Activated CD4-positive, alpha-beta T cell treated with anti-CD3 and anti-CD28 coated beads, Interleukin-2, amount 50 U/mL, for 4 hours (primary cell): ENCODE measurements at places on chromosomes 5 and 9.

DNA sequence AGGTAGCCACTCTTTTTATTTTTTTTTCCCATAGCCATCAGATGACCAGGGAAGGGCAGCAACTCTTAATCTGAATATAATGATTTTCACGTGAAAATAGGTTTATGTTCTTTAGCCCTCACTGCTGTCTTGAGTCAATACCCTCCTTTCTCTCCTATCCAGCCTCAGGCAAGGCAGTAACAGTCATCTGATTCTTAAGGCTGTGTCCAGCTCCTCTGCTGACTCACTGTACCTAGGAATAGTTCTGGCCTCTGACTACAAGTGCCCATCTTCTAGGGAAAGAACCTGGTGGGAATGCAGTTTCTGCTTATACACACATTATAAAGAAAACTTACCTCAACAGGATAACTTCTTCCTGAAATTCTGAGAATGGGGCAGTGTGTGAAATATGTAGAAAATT, 30.7 kb downstream of the DHX29 start:
- DNase-seq, result no peak

DNA sequence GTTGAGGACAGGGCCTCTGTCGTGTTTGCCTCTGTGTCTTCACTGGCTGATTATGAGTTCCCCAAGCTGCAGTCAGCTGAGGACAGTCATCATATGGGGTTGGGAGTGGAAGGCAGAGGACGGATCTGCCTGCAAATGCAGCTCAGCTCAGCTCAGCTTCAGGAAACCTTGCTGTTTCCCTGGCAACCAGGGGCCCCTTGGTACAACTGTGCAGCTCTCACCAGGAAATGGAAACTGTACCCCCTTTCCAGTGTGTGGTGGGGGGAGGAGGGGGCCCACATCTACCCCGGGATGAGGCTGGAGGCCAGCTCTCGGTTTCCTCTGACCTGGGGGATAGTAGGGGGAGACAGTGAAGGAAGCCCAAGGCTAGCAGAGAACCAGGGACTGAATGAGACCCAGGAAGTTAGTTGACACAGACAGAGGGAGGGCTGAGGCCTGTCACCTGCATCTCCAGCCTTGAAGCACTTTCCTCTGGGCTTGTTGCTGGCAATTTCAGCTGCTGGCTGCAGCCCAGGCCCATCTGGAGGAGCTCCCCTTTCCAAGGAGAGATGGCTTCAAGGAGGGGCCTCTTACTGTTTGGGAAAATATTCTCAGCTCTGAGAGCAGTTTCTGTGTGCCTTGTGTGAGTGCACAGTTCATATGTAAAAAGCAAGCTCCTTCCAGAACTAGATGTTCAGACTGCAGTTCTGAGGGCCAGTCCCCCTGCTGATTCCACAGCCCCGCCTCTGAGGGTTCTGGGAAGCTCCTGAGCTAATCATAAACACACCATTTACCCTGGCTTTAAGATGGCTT, 6.9 kb downstream of the ANXA6 start:
- peak; percentile 42 for DNase-seq

DNA sequence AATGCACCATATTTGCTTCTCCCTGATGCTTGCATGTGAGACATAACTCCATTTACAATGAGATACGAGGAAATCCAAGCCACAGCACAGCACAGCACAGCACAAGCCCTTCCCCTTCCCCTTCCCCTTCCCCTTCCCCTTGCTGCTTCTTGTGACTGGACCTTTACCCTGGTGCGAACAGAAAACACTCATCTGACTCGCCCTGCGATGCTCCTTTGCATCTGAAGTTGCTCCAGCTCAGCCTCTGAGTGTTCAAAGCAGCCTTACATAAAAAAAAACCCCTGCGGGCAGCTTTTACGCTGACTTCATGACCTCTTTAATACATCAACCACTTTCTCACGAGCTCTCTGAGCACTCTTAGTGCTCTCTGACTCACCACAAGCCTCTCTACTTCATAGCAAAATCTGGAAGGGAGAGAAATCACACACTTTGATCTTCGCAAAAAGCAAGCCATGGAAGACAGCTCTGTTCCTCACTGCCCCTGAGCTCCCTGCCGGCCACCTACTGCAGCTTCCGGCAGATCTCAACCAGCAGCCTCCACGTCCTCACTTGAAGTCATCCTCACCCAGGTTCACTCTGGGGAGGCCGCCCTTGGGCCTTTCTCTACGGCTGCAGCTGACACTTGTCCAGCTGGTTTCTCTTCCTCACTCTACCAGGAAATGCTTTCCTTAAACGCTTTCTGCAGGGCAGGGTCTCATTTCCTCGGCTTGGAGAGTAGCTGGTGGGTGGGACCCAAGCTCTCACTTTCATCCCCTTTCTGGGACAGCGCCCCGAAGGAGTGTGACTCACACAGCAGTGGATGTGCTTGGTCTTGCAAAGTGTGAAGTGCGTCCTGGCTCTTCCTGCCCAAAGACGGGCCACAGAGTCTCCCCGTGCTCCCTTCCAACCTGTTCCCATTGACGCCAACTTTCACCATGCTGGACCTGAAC, 5.3 kb downstream of the SLC34A1 start:
- DNase-seq, result peak; percentile 46

- no peak for DNase-seq
Measured at GRCh38 chr5:126002222-126002897, 420.8 kb upstream of the GRAMD2B start.

DNA sequence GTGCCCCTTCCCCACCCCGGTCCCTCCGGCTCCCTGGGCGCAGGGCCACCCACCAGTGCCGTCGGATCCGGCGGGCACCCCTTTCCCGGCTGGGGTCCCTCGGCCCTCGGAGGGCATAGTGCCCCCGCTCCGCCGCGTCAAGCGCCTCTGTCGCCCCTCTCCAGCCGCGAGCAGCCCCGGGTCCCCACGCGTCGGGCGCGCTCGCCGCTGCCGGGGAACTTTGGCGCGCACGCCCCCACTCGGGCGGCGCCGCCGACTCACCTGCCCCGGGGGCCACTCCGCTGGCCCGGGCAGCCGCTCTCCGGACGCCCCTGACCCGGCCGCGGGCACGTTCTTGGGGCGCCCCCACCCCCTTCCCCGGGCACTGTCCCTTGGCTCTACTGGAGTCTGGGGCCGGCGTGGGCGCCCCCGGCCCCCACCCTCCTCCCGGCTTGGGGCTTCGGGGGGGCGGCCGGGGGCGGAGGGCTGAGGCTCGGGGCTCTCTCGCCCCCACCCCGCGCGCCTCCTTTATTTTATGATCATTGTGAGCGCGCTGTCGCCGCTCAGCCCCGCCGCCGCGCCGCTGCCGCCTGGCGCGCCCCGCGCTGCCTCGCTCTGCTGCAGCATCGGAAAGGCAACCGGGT, 1.1 kb upstream of the FAM78A start:
- DNase-seq, result no peak

- no peak for DNase-seq
Measured at GRCh38 chr5:1048861-1049838, 40.5 kb downstream of the NKD2 start.

DNA sequence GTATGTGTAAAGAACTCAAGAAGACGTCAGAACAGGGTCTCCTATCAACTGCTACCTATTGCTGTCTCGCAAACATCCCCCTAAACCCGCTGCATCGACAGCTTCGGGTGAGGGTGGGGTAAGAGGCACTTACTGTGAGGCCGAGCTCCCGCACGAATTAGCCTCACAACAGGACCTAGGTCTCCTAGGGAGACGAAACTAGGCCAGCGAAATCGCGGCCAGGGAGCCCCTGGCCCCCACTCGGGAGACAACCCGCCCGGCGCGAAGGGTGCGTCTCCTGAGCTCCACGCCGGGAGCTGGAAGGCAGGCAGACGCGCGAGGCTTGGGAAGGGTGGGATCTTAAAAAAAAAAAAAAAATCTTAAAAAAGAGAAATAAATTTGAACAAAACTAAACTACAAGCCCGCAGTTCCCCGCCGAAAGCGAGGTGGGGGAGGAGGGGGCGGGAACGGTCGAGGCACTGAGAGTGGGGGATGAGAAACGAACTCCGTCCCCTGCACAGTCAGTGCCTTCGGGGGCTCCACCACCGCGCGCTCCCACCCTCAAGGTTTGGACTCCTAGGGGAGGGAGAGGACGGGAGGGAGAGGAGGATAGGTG, 33.0 kb upstream of the NFIB start:
- no peak for DNase-seq

GRCh38 chr9:2362150-2362549, 259.4 kb upstream of the VLDLR start:
- DNase-seq, result no peak

DNA sequence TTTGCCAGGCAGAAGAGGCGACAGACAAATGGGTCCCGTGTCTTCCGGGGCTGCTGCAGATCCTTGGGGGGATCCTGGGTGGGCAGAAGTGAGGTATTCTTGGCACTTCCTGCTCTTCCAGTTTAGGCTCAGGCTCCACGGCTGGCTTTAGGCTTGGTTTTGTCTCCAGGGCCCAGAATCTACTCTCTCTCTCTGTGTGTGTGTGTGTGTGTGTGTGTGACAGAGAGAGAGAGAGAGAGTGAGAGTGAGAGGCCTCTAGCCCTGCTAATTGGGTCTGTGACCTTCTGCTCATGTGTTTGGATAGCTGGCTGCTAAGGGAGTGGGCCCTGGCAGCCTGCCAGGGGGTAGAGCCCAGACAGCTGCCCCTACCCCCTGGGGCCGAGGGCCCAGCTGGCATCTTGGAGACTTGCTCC, 39.3 kb downstream of the CRB2 start:
- DNase-seq, result no peak

GRCh38 chr5:180166176-180166575, 42.8 kb downstream of the RASGEF1C start:
- DNase-seq, result no peak

- DNase-seq, result no peak
Measured at GRCh38 chr5:151562019-151562707, 29.0 kb downstream of the FAT2 start.

- no peak for DNase-seq
Measured at GRCh38 chr5:55324815-55325418, 17.1 kb downstream of the MTREX start.

- DNase-seq, result no peak
Measured at GRCh38 chr5:17412760-17413671, 85.0 kb upstream of the TAF11L2 start.

- peak; percentile 69 for DNase-seq
Measured at GRCh38 chr5:80140496-80140895, 105.3 kb downstream of the THBS4 start.

DNA sequence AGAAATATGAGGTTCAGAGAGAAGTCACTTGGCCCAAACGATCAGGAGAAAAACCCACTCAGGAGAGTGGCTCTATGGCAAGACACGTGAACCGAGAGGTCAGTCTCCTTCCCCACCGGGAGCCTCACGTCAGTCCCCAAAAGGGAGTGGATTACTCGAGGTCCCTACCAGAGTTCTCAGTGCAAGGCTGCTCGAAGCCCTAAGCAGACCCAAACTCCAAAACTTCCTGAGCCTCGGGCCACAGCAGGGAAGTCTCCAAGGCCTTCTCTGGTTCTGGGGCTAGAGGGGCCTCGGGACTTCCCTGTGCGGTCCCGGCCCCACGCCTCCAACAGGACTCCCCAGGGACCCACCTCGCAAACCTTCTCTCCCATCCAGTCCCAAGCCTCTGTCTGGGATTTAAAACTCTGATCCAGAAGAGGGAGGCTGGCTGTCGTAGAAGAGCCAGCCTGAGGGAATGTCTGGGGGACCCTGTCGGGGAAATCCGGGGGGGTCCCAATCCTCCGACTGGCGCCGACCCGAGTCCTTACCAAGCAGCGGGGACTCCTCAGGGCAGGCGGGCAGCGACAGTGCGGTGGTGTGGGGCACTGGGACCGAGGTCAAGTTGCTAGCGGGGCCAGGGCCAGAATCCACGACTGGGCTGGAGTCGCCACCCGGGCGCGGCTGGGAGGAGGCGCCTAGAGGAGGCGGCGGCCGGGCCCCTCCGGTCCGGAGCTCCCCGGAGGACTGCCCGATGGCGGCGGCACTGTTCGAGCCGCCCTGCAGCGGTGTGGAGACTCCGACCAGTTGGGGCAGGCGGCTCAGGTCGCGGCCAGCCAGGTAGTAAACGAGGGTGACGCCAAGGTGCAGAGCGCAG, 679 bp downstream of the B4GALT1 start:
- no peak for DNase-seq

GRCh38 chr9:137813651-137814415, 63.7 kb upstream of the CACNA1B start:
- no peak for DNase-seq

- no peak for DNase-seq
Measured at GRCh38 chr9:135179976-135180375, 92.5 kb downstream of the OLFM1 start.

GRCh38 chr5:72183101-72183520, 75.8 kb downstream of the MAP1B start:
- DNase-seq, result no peak

DNA sequence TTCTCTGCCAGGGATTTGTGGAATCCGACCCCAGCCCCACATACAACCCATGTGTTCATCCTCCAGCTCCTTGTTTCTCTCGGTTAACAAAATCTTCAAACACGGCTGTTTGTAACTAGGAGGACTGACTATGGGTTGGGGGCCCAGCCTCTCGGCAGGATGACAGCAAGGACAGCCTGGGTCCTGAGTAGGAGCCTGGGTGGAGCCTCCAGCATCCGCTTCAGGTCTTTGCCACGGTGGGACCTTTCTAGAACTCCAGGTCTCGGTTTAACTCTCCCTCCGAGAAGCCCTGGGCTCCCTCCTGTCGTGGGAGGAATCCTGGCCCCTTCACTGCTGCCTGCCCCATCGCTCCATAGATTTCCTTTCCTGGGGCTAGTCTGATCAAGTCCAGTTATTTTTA, 248.5 kb downstream of the PBX3 start:
- DNase-seq, result no peak

- DNase-seq, result no peak
Measured at GRCh38 chr5:157164521-157164920, 1.5 kb downstream of the GARIN3 start.
